ENCODE measurements at places on chromosomes 3 and 15. TPM values are rescaled to one million over a fixed set of nuclear protein-coding genes. Genes with fewer than 3 reads are reported as not detected.

Gene C3orf49
- not detected for total RNA-seq

Gene VIPR1
- 72.7 TPM for total RNA-seq

Gene SH3GL3
- 0.26 TPM for total RNA-seq

- DNase-seq, result no peak
These were observed 607.9 kb upstream of the KCNMB2 start for GRCh38 chr3:177928172-177928873.

GRCh38 chr15:52466134-52466701 is 62.5 kb downstream of the MYO5A start:
- DNase-seq, result peak; percentile 53

GRCh38 chr15:75197062-75197630 is 4.5 kb upstream of the C15orf39 start:
- DNase-seq, result no peak

DNA sequence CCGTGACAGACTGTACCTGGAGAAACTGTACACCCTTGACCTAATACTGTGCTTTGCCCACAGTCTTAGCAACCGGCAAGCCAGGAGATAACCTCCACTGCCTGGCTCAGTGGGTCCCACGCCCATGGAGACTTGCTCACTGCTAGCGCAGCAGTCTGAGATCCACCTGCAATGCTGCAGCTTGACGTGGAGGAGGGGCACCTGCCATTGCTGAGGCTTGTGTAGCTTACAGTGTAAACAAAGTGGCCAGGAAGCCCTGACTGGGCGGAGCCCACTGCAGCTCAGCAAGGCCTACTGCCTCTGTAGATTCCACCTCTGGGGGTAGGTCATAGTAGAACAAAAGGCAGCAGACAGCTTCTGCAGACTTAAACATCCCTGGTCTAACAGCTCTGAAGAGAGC is 189.3 kb downstream of the EDEM1 start:
- DNase-seq, result peak; percentile 79

- DNase-seq, result peak; percentile 81
These were observed at the start of gene RARB for GRCh38 chr3:25427942-25428788. Gene RARB, plus strand, starts transcription at chr3:25428263. Its CDS starts 469 bp downstream, at chr3:25428732.

GRCh38 chr3:123773681-123774431 is 110.3 kb downstream of the MYLK start:
- DNase-seq, result no peak

DNA sequence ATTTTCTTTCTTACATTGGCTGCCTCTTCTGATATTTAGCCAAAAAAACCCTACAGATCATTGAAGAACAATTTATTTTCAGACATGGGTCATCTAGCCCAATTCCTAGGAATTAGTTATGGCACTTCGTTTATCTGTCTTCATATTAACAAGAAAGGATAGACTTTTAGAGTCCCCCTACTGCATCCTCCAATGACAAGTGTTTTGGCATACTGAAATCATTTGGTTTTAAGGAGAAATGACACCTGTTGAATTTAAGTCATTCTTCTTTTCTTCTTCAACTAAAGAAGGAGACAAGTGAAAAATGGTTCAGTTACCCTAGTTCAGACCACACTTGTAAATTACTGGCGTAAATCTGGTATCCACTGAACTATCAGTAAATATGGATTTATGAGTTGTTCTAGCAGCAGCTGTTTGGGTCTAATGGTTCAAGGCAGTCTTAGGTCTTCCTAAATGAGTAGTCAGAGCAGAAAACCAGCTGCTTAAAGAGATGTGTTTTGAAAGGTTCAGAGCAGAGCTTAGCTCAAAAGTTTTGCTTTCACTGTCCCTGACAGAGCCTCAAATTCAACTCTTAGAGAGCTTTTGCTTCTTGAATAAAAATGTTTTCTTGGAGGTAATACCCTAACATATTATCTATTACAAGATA is 5.6 kb downstream of the VGLL3 start:
- DNase-seq, result no peak

Data from ureter (tissue), 1 donor.